ENCODE measurements at places on chromosomes 2 and 18.

DNA sequence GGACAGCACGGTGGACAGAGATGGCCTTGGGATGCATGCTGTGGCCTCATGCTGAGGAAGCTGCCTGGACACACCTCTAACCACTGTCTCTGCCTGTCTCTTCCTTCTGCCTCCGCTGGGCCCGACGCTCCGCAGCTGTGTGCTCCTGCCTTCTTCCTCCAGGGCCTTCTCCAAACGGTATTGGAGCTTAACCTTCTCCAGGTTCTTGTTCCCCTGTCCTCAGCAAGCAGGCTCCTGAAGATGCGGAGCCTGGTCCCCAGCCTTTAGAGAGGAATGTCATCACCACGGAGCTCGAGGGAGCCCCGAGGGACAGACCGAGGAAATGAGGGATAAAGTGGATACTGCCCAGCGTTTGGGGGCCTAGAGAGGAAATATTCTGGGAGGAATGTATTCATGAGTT is 155.1 kb downstream of the DYSF start:
- no peak for DNase-seq

DNA sequence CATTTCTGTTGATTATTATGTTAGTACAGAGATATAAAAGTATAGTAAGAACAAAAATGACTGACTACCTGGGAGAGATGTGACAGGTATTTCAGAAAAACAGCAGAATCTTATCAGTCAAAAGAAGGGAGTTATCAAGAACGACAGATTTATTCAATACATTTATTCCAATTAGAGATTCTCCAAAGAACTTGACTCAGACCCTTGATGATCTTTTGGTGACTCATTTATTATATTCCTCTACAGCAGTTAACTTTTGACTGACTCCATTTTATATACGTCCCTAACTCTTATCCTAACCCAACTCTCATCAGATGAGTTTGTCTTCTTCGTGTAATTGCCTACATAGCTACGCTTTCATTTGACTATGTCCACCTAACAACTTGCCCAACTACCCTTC is 91.1 kb downstream of the C2orf74 start:
- DNase-seq: no peak

- no peak for DNase-seq
Observed at GRCh38 chr2:98833172-98833916, 102.4 kb upstream of the MGAT4A start.

- no peak for DNase-seq
Observed at GRCh38 chr2:171307560-171307959, 126.2 kb downstream of the METTL8 start.

DNA sequence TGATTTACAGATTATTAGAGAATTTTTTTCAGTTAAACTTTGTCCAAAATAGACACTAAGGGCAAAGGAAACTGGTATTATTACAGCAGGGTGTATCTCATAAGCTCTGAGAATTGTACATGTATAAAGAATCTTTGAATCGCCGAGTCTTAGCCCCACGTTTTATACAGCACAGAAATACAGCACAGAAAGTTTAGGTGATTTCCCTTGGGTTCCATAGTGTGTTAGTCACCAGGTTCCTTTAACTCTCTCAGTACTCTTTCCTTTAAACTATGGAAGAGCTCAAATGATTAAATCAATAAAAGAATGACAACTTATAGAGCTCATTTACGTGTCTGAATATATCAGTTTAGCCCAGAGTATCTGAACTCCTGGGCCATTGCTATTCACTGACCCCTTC is 256.8 kb downstream of the NEDD4L start:
- DNase-seq: no peak

DNA sequence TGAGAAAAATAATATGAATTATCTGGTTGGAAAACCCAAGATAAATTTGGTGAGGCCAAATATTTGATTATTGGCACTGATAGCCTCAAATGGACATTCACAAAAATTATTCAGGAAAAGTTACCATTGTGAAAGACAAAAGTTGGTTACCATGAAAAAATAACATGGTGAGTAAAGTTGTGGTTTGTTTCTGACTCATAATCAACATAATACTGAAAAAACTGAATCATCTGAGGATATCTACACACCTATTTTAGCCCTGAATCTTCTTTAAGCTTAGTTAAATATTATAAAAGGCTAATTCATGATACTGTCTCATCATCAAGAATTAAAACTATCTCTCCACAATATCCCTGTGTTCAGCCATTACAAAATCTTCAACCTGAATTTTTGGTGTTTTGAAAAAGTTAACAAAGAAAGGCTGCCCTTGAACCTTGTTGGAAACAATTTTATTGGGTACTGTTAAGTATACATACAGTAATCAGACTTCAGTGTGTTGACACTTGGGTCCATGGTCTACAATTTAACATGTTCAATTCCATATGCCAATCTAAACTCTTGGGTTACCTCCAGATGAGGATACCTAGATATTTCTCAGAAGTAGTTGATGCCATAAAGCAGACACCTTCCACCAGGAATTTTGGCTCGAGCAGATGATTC is 607.5 kb upstream of the SLC39A10 start:
- no peak for DNase-seq

GRCh38 chr2:241267249-241268067 is 48.0 kb downstream of the HDLBP start:
- DNase-seq: no peak

GRCh38 chr2:181025004-181025403 is 44.6 kb downstream of the UBE2E3 start:
- DNase-seq: no peak

DNA sequence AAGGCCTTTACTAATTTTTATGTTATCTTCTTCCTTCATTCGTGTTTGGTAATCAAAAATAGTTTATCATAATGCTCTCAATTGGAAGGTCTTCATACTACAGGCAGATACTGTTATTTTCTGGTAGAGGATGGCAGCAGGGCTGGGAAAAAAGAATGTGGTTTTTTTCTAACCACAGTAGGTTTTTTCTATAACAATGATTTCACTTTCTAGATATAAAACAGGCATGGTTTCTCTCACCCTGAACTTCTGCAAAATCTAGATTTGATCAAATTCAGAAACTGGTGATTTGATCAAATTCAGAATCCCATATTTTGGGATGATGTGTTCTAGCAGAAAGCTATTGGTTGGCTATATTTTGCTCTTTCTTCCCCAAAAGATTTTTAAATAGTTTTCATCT is 27.6 kb downstream of the BCL11A start:
- DNase-seq: no peak

- no peak for DNase-seq
Observed at GRCh38 chr2:31920962-31921361, 89.8 kb downstream of the MEMO1 start.

GRCh38 chr2:10161206-10161931 is 38.8 kb downstream of the RRM2 start:
- no peak for DNase-seq

DNA sequence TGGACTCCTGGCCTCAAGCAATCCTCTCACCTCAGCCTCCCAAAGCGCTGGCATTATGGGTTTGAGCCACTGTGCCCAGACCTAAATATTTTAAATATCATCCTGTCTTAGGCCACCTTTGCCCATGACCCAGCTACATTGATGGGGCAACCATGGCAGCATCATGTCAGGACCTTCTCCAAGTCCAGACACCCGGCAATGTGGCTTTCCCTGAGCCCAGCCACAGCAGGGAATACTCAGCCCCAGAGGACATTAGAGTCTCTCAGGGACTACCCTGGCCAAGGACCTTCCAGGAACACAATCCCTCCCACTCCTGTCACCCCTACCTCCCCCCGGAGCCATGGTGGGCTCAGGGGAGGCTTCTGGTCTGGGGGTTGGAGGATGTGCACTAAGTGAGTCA is 72.8 kb downstream of the SMAD7 start:
- no peak for DNase-seq

- DNase-seq: no peak
Observed at GRCh38 chr2:134647607-134648256, 71.1 kb downstream of the TMEM163 start.
